Esophagus squamous epithelium (tissue), 5 donors: ENCODE measurements at places on chromosomes 11 and 22.

DNA sequence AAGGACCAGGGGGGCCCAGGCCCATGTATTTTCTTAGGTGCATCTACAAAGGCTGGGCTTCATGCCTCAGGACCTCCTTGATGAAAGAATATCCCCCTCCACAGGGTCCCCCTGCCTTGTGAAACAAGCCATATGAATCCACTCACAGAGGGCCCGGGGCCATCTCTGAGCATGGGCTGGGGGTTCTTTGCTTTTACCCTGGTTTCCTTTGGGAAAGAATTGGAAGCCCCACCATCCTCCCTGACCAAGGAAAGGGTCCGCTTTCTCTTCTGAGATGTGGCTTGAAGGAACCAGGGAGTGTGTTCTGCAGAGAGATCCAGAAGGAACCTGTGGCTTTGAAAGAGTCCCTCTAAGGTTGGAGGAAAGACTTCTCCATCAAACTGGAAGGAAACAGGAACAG, 9.2 kb upstream of the ANO1 start:
- DNase-seq = no peak

DNA sequence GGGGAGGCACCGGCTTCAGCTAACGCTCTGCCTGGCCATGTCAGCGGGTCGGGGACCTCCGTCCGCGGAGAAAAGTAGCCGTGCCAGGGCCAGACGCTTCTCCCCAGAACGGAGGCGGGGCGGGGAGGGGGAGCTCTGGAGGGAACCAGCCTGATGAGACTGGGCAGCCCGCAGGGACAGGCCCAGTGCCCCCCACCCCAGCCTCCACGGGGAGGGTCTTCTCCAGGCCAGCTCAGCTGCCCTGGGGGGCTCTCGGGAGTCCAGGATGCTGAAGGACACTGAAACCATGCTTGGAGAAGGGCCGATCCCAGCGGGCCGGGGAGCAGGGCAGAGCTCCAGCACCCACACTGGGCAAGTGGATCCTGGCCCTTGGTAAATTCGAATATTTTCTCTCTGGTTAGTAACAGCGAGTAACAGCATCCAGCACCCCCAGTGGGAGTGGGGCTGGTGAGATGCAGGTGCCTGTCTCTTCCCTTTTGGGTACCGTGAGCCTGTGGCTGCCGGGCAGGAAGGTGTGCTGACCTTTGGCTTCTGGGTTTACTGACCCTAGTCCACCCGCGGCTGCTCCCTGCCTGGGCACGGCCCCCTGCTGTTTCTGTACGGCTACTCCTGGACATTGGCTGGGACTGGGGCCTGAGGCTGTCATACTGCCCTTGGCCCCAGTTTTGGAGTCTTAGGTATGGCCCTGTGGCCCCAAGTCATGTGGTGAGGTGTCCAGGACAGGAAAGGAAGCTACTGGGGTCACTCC, 35.8 kb downstream of the GRAMD4 start:
- no peak for DNase-seq

- DNase-seq = no peak
Observed at GRCh38 chr11:7892840-7893254, 38.2 kb downstream of the OR10A6 start.

GRCh38 chr11:2538951-2539350, 94.1 kb downstream of the KCNQ1 start:
- no peak for DNase-seq

DNA sequence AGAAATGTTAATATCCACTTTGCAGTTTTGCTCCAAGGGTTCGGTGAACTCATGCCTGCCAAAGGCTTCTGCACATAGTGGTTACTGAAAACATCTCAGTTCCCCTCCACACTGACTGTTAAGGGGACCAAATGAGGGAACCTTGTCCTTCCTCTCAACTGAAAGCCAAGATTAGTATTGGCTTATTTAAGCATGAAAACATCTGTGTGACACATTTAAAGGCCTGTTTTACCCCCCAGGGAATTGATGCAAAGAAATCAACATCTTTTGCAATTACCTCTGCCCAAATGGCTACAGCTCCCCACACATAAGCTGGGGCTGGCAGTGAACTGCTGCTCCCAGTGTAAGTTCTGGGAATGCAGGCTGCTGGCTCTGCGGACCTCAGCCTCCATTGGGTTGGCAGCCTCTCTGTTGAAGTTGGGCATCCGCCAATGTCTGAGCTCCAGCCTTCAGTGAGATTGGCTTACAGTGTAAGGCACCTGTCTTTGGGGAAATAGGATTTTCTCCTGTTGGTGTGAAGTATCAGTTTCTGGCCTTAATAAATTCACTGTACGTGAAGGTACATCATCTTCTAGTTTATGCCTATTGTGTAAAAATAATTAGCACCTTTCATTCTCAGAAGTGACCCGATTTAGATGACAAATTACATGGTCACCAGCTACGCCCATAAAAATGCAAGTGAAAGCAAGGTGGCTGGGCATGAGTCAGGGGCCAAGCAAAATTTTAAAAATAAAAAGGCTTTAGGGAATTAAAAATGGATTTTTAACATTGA, 213.4 kb upstream of the SYN3 start:
- no peak for DNase-seq

DNA sequence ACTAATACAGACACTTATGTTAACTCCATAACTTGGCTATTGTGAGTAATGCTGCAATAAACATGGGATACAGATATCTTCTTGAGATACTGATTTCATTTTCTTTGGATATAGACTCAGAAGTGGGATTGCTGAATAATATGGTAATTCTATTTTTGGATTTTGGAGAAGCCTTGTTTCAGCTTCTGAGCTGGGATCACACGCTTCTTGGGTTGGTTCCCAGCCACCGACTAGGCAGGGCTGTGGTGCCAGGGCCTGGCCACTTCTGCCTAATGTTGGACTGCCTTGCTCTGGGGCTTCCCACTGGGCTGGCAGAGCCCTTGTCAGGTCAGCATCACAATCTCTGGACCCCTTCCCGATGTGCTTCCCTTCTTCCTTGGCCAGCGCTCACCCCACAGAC, 14.0 kb upstream of the MCHR1 start:
- DNase-seq = no peak

DNA sequence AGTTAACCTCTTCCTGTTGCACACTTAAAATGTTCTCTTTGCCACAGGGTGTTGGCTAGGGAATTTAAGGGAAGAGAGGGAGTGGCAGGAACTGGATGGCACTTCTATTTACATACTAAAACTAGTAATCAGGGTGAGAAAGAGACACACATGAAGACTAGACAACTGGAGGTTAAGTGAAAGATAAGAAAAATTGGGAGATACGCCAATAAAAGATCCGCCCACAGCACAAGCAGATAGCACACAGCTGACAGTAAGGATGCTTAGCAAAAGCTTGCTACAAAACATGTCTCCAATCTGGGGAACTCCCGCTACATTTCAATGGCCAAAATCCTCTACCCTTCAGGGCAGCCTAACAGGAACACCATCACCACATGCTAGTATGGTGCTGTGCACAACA, 12.8 kb downstream of the CPSF7 start:
- no peak for DNase-seq

DNA sequence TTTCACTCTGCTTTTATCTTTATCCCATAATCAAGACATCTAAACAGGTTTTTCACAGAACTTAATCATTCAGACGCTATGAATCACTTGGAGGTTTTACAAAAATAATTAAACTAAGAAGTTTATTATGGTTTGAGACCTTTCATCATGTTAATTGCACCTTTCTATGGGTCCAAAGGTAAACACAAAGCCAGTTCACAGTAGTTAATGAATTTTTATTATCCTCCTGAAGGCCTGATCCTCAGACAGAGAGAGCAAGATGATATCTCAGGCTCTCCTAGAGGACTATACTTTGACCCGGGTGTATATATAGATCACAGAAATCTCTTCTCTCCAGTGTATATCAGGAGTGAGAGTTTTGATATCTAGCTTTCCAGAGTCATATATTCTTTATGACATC, 1044.3 kb upstream of the RAG2 start:
- no peak for DNase-seq

GRCh38 chr11:115005663-115006062, 327.3 kb downstream of the NXPE2 start:
- no peak for DNase-seq

DNA sequence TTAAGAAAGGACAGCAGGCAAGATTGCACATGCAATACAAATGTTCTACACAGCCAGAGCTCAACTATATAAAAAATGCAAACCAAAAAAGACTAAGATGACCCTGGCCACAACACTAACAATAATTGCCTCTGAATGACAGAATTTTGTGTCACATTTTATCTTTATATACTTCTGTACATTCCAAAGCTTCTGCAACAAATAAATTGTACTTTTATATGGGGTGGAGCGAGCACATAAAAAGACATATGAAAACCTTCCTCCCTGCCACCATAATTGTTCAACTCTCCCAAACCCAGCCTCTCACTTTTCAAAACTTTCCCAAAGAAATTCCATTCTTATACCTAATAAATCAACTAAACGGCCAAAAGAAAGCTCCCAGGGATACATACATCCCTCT, 10.7 kb downstream of the BUD13 start:
- DNase-seq = no peak
